ENCODE measurements at places on chromosomes 13 and 19.

DNA sequence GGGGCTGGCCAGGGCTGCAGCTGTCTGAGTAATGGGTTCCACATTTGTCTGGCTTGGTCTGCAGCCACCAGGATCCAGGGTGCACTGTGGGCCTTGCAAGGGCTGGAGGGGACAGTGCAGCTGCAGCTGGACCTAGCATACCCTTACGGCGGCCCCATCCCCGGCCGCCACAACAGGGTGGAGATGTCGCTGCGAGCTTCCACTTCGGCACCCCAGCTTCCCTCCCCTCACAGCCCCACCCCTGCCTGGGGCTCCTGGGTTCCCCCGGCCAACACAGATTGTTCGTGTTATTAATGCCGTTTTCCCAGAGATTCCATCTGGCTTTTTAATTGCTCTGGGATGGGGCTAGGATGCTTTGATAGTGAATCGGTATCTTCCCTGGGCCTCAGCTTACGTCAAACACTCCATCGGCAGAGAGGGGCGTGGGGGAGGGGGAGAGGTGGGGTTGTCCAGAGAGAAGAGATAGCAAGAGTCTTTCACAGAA, 5.8 kb downstream of the CEBPA start:
- no peak overlapping the region for H3K27ac ChIP-seq
- peaks cover 67% of the 10 kb centered on the region for H3K27me3 ChIP-seq
- H3K4me1 ChIP-seq: peaks cover 12% of the 10 kb centered on the region
- DNase-seq: no peak
- no peak overlapping the region for H3K4me3 ChIP-seq

- no peak overlapping the region for H3K27ac ChIP-seq
- H3K4me1 ChIP-seq: no peaks in the 10 kb centered on the region
- H3K36me3 ChIP-seq: peaks cover 24% of the 10 kb centered on the region
- no peaks in the 10 kb centered on the region for H3K27me3 ChIP-seq
Measured at GRCh38 chr19:43731846-43732245, 16.0 kb downstream of the IRGC start.

DNA sequence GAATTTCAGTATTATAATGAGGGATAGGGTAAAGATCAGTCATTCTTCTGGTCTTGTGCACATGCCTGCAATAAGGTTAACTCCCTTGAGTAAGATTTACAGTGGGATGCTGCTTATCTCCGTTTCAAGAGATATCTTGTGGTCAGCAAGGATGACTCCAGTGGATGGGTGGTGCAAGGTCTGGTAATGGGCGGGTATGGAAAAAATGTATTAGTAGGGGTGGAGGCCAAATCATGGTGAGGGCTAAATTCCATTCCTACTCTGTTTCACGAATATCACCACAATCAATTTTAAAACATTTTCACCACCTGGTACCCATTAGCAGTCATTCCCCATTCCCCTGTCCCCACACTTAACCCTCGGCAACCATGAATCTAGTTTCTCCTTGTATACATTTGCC, 40.6 kb downstream of the CCDC122 start:
- no peaks in the 10 kb centered on the region for H3K4me1 ChIP-seq
- no peak for DNase-seq
- H3K4me3 ChIP-seq: no peak overlapping the region
- no peak overlapping the region for H3K27ac ChIP-seq

- H3K36me3 ChIP-seq: peaks cover 6% of the 10 kb centered on the region
- no peak for DNase-seq
- no peaks in the 10 kb centered on the region for H3K4me1 ChIP-seq
- peak within 1 kb of the TSS; percentile 21 for H3K27ac ChIP-seq
Measured at GRCh38 chr19:57934820-57935665, at the start of gene ZNF418. TSS of gene ZNF418 (minus strand) at chr19:57935402. CDS start at chr19:57933822, 1,580 bp downstream.

DNA sequence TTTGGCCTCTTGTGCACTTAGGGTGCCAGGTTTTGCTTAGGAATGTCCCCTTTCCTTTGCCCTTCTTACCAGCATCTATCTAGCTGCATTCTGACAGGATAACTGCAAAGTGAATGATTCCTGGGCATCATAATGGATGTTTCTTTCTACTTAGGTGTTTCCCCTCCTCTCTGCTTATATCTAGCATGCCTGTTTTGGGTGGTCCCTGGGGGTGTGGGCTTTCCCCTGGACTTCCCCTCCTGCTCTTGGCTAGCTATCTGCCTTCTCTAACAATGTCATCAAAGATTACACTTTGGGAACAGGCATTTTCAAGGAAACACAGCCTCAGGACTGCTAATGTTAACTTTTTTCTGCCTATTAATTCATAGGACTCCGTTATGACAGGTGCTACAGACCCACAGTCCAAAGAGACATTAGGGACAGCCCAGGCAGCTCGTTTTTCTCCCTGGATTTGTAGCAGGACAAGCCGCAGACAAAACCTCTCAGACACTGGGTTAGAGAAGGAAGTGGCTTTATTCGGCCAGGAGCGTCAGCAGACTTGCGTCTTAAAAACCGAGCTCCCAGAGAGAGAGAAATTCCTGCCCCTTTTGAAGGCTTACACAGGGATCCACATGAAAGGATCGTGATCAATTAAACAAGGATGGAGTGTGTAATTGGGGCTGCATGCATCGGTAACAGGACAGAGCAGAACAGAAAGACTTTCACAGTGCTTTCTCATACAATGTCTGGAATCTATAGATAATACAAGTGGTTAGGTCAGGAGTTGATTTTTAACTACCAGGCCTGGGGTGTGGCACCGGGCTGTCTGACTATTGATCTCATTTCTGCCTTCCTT, 17.3 kb downstream of the ZNF700 start:
- no peaks in the 10 kb centered on the region for H3K27me3 ChIP-seq
- no peak for DNase-seq
- H3K4me3 ChIP-seq: peak overlapping the region; percentile 27
- H3K27ac ChIP-seq: no peak overlapping the region

- H3K36me3 ChIP-seq: no peaks in the 10 kb centered on the region
- H3K4me1 ChIP-seq: no peaks in the 10 kb centered on the region
- no peak overlapping the region for H3K4me3 ChIP-seq
- peaks cover 2% of the 10 kb centered on the region for H3K27me3 ChIP-seq
Measured at GRCh38 chr19:34104096-34104495, 68.2 kb upstream of the LSM14A start.

- no peaks in the 10 kb centered on the region for H3K27me3 ChIP-seq
- no peak overlapping the region for H3K4me3 ChIP-seq
- no peak for DNase-seq
- H3K27ac ChIP-seq: no peak overlapping the region
- H3K36me3 ChIP-seq: no peaks in the 10 kb centered on the region
- peaks cover 6% of the 10 kb centered on the region for H3K4me1 ChIP-seq
Measured at GRCh38 chr19:6868351-6868750, 19.0 kb upstream of the ADGRE1 start.

GRCh38 chr19:4707956-4708650, 15.5 kb downstream of the DPP9 start:
- peaks cover 55% of the 10 kb centered on the region for H3K36me3 ChIP-seq
- DNase-seq: no peak
- H3K4me3 ChIP-seq: no peak overlapping the region
- H3K4me1 ChIP-seq: no peaks in the 10 kb centered on the region
- no peak overlapping the region for H3K27ac ChIP-seq

GRCh38 chr19:53991224-53992113, at the start of gene CACNG6:
TSS of gene CACNG6 (plus strand) at chr19:53991637. CDS start at chr19:53992878, 1,241 bp downstream.
- no peak within 1 kb of the TSS for H3K27ac ChIP-seq
- H3K27me3 ChIP-seq: peaks cover 6% of the 10 kb centered on the region
- H3K4me3 ChIP-seq: no peak within 1 kb of the TSS

- no peaks in the 10 kb centered on the region for H3K4me1 ChIP-seq
- H3K27ac ChIP-seq: no peak overlapping the region
- no peak overlapping the region for H3K4me3 ChIP-seq
- no peaks in the 10 kb centered on the region for H3K27me3 ChIP-seq
Measured at GRCh38 chr13:23288995-23289394, 108.2 kb downstream of the SGCG start.

DNA sequence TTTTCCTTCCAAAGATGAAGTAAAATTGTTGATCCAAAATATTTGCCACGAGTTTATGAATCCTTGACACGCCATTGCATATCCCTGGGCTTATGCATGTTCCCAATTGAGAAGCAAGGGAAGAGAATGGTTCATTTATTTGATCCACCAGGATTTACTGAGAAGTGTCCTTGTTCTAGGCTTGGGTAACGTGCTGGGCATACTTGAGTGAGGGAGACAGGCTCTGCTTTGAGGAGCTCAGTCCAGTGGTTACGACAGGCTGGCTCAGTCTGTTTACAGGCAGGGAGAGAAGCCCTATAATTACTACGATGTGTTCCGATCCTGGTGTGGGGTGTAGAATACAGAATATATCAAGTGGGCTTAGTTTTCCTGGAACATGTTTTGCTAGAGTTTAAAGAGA, 6.3 kb upstream of the PNMA8C start:
- no peaks in the 10 kb centered on the region for H3K36me3 ChIP-seq
- H3K27me3 ChIP-seq: peaks cover 5% of the 10 kb centered on the region
- no peak overlapping the region for H3K27ac ChIP-seq
- no peak for DNase-seq

DNA sequence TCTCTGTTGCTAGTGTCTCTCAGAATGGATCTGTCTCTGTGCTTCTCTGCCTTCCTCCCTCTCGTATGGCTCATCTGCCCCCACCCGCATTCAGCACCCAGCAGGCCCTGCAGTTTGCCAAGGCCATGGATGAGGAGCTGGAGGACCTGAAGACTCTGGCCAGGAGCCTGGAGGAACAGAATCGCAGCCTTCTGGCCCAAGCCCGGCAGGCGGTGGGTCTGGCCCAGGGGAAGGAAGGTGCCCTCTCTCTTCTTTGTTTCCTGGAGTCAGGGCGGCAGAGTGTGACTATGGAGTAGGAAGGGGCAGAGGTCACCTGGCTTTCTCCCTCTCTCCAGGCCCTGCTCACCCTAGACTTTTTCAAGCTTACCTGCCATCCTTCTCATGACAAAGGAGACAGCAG, 10.9 kb downstream of the KASH5 start:
- DNase-seq: no peak
- H3K4me3 ChIP-seq: no peak overlapping the region
- H3K27me3 ChIP-seq: peaks cover 13% of the 10 kb centered on the region
- H3K4me1 ChIP-seq: peaks cover 19% of the 10 kb centered on the region
- H3K36me3 ChIP-seq: no peaks in the 10 kb centered on the region

DNA sequence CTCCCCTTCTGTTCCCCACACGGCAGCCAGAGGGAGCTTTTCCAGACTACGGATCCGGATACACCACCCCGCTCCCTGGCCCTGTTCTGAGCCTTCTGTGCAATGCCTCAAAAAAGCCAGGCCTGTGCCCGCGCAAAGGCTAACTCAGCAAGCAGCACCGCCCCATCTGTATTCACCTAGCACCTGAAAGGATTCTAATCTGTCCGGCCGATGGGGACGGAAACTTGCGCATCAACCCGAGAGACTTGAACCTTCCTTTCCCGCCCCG, 589 bp downstream of the ZBTB45 start:
- H3K4me3 ChIP-seq: peak overlapping the region; percentile 88
- H3K36me3 ChIP-seq: peaks cover 16% of the 10 kb centered on the region
- peak; percentile 35 for DNase-seq
- H3K27ac ChIP-seq: peak overlapping the region; percentile 92

DNA sequence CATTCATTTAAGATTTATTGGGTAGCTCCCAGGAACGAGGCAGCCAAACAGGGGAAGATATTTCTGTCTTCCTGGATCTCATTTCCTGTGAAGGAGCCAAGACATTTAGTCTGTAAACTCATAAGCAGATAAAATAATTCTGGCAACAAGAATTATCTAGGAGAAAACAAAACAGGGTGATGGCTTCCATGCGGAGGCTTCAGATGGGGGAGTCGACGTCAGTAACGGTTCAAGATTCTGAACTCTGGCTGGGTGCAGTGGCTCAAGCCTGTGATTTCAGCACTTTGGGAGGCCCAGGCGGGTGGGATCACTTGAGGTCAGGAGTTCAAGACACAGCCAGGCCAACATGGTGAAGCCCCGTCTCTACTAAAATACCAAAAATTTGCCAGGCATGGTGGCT, 1.3 kb downstream of the GNA15 start:
- no peaks in the 10 kb centered on the region for H3K27me3 ChIP-seq
- peaks cover 54% of the 10 kb centered on the region for H3K4me1 ChIP-seq
- H3K4me3 ChIP-seq: no peak overlapping the region
- no peaks in the 10 kb centered on the region for H3K36me3 ChIP-seq
- DNase-seq: no peak

All from T-cell (primary cell).